ENCODE measurements at places on chromosomes 3 and 15.

GRCh38 chr3:128486681-128487537 is 6.1 kb downstream of the GATA2 start:
- no peak for DNase-seq

DNA sequence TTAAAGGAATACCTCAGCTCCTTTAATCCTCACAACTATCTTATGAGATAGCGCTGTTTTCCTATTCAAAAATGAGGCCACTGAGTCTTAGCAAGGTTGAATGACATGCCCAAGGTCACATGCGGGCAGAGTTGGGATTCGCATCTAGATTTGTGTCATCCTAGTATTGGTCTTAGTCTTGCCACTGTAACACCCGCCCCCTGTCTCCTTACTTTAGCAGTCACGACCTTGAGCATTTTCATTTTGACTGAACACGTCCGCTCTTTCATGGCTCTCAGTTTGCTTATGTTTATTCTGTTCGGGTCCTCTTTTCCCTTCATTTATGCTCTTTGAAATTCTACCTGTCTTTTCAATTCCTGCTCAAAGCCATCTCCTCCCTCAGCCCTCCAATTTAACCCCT is 112.5 kb upstream of the CADPS start:
- DNase-seq: no peak

DNA sequence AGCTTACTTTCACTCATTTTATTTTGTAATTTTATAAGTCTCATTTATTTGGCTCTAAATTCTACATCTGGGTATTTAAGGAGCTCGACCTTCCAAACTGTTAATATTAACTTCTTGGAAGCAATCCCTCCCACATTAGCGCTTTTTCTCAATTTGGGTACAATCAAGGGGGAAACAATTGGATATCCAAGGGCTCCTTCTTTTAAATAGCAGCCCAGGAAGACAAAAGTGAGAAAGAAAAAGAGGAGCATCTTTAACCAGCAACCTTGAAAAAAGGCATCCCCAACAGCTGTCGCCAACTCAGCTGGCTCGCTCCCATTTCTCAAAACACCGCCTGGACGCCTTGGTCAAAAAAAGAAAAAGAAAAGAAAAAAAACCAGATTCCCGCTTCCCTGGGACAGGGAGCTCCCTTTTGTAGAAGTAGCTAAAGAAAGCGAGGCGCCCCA is 873 bp downstream of the C3orf70 start:
- no peak for DNase-seq

DNA sequence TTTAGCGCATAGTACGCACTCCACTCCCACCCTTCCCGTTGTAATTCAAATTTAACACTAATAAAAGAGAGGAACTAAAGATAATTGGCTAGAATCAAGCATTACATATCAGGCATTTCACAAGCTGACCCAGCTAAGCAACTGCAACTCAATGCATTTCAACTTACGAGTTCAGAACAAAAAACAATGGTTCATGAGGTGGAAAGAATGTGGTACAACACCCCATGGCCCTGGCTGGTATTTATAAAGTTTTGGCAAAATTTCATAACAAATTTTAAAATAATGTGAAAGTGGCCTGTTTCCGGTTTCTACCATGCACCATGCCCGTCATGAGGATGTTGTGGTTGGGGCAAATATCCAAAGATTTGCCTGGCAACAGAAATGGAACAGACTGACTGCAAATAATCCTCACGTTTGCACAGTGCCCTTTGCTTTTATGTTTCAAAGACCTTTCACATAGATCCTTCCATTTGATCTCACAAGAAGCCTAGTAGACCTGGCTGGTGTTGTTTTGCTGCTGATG is 455.3 kb upstream of the NR2F2 start:
- no peak for DNase-seq

DNA sequence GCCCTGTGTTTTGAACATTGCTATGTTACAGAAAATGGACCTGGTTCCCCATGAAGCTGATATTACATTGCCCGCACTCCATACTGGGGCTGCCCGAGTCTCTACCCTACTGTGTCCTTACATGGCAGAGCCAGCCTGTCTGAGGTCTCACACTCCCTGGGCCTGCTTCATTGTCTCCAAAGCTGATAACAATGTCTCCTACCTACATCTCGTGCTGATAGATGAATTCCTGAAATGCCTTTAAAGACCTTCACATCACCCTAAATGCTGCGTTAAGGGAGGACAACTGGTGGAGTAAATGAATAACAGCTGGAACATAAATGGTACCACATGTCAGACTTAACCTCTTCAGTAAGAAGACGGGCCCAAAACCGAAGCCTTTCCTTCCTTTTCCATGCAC is 62.9 kb upstream of the PTX3 start:
- no peak for DNase-seq

- DNase-seq: no peak
Measured at GRCh38 chr15:74540161-74540760, 759 bp upstream of the ARID3B start.

- DNase-seq: no peak
Measured at GRCh38 chr3:179227349-179227748, 23.6 kb downstream of the KCNMB3 start.

DNA sequence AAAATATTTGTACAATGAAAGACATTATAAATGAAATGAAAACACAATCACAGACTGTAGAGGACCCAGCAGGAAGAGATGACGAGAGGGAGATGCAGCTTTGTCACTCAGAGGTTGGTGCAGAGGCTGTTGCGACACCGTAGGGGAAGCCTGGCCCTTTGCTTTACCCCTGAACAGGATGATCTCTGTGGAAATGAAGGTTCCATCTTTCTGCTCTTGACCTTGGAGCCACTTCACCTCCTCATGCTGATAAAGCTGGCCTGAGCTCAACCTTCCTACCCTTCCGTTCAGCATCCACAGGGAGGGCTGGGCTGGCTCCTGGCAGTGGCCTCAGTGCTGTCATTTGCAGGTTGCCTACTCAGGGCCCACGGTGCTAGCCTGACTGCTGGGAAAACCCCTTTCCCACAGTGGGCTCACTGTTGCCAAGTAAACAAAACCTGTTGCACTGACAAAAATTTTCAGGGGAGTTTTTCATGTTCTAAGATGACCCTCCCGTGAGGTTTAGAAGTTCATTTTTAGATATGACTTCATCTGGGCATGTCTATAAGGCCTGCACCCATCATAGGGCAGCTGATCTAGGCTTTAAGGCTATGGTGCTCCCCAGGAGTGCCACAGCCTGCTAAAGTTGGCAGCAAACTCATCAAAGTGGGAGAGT is 3.0 kb upstream of the CD80 start:
- DNase-seq: peak; percentile 73

DNA sequence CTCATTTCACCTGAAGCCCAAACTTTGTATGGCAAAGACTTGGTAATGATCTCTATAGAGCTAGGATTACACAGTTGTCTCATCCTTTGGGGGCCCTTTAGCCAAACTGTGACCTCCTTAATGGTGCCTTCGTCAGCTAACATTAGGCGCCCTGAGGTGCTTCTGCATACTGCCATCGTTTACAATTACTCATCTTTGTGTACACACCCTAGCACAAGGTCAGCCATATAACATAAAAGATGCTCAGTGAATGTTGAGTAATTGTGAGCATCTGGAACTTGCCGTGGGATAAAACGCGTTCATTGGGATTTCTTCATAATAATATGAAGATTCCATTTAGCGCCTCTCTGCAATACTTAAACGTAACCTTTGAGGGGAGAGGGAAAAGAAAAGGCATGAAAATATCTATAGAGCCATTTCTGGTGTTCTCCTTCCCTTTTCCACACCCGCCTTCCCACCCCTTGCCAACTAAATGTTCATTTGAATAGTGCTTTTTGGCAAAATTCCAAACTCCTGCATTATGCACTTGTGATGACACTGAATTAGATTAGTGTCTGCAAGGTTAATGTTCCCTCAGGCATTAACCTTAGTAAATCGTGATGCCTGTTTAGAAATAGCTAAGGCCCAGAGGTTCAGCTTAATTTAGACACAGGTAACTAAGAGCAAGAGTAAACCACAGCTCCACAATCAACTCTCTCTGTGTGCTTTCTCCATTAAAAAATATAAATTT is 990 bp upstream of the ZNF148 start:
- no peak for DNase-seq

GRCh38 chr3:32238453-32239306 is at the start of gene CMTM8:
TSS of gene CMTM8 (plus strand) at chr3:32238680. CDS start at chr3:32238973, 293 bp downstream.
- peak; percentile 58 for DNase-seq

DNA sequence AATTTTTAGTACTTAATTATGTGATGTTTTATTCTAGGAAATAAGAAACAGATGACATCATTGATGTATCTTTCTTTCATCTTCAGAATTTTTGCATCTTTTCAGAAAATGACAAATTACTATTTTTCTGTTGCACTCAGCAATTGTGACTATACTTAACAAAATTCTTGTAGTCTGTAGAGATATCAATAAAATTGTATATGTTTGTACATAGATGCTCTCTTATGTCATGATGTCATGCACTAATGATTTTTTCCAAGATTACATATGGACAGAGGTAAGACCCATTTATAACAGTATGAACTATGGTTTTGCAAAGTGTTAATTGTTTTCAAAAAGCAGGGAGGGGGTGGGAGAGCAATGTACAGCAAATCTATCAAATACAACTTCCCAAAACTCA is 121.2 kb downstream of the POLQ start:
- no peak for DNase-seq

DNA sequence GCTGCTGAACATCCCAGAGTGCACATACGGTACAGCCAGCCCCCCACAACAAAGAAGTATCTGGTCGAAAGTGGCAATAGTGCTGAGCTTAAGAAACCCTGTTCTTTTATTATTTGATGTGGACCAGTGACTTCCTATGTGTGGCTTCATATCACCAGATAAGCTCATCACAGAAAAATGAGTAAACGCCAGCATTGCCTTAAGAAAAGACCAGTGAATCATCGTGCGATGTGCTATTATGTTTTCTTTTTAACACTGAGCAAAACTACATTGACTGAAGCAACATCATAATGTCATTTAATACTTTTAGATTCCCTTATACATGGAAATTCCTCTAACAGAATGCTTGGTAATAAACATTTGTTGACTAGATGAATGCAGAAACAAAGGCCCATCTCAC is 45.2 kb upstream of the ARRDC4 start:
- no peak for DNase-seq

DNA sequence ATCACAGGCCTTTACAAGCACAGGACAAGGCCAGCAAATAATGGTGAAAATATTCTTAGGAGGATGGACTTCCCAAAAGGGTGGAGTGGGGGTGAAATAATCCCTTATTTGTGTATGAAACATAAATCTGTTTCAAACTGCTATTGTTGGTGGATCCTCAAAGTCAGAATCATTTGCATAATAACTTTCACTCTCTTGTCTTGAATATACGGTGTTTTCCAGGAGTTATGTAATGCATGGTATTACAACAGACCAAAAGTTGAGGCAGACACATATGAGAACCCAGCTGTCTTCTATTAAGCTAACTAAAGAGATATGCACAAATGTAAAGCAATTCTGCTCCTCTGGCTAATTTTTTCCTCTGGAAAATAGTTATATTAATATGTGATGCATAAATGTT is 57.7 kb downstream of the PRTG start:
- DNase-seq: no peak

- DNase-seq: no peak
Measured at GRCh38 chr3:184349563-184350470, 11.6 kb downstream of the CLCN2 start.

DNA sequence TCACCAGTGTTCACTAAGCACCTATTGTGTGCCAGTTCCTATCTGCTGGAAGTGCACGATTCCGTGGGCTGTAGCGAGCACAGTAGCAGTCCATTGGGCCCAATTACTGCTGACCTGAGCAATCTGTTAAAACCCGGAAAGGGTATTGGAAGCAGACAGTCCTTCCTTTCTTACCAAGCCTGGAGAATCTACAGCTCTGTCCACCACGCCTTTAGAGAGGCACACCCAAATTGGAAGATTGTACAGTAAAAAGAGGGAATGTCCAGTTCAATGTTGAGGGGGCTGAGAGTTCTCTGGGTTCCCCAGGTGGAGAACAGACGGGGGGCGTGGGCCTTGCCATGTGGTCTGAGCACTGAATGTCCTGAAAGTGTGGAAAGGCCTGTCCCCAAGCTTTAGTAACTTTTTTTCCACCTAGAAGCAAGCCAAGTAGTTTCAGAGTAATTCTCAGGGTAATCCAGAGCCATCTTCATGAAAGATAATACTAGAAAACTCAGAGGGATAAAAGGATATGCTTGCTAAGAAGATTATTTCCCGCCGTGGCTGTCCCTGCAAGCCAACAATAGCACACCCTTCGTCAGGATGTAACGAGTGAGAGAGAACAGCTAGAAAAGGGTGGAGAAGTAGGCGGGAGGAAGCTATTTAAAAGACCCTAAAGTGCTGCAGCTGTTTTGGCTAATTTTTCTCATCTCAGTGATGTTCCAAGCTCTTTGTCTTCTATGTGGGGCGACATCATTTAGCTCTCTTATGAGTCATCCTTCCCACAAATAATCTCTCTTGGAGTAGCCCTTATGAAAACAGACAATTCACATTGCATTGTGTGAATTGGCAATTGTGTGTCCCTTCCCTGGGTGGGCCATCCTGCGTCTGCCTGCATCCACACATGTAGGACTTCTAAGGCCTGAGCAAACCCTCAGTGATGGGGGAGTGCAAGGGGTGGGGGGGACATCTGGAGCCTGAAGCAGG is 181.0 kb downstream of the ATG7 start:
- no peak for DNase-seq

DNA sequence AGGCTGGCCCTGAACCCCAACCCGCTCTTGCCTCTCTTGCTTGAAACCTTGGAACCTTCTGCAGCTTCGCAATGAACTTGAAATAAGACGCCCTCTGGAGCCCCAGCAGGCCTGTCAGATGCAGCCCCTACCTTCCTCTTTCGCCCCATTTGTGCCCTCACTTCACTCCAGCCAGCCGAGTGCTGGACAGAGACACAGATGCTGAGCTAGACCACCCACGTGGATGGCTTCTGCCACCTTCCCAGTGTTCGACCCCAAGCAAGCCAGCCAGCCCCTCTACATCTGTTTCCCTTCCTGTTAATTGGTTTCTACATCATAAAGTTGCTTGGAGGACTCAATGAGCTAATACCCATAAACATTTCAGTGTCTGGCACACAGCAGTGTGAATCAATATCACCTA is 23.8 kb upstream of the SNRPA1 start:
- DNase-seq: no peak

DNA sequence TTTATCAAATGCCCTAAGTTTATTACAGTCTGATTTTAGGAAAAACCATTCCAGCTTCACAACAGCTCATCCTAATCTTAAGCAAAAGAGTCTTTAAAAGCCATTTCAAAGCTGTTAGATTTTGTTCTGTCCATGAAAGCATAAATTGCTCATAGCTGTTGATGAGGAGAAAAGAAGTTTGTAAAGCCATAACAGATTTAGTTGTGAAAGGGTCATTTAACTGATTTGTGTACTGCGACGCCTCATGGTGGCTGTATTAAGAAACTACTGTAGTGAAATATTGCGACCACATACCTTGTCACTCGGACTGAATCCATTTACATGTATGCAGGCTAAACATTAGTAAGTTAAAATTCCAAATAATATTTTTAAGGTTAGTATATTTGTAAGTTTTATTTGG is 20.9 kb downstream of the BBX start:
- no peak for DNase-seq

GRCh38 chr3:114764056-114764492 is 383.0 kb downstream of the ZBTB20 start:
- DNase-seq: no peak

Measured in activated CD4-positive, alpha-beta T cell treated with anti-CD3 and anti-CD28 coated beads, Interleukin-2, Interleukin-4, amounts not matched to agents 100 ng/mL and 50 ng/mL, durations not matched to agents 16 hours and 8 hours (primary cell).